ENCODE measurements at places on chromosomes 2 and 18.
A peak's percentile ranks its signal among the peaks of the same experiment; 100 is the strongest.

DNA sequence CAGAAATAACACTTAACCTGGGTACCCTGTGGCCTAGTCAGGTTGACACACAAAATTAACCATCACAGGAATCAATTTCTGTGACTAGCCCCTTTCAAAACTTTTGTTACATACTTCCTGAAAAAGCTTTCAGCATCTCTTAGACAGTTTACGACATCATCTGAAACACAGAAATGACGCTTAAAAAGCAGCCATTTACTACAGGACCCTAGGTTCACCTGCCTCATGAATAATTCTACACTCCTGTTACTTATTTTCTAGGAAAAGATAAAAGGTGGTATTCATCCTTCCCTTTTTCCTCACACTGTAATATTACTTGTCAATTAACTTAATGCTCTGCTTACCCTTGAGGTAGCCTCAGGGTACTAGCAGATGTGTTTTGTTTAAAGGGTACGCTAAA, 388.4 kb downstream of the IRS1 start:
- DNase-seq: no peak

DNA sequence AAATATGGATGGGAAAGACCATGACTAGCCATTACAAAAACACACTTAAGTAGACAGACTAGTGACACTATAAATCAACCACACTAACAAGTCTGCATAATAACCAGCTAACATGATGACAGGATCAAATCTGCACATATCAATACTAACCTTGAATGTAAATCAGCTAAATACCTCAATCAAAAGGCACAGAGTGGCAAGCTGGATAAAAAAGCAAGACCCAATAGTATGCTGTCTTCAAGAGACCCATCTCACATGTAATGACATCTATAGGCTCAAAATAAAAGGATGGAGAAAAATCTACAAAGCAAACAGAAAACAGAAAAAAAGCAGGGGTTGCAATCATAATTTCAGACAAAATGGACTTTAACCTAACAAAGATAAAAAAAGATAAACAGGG, 16.3 kb downstream of the PFN4 start:
- DNase-seq: no peak

DNA sequence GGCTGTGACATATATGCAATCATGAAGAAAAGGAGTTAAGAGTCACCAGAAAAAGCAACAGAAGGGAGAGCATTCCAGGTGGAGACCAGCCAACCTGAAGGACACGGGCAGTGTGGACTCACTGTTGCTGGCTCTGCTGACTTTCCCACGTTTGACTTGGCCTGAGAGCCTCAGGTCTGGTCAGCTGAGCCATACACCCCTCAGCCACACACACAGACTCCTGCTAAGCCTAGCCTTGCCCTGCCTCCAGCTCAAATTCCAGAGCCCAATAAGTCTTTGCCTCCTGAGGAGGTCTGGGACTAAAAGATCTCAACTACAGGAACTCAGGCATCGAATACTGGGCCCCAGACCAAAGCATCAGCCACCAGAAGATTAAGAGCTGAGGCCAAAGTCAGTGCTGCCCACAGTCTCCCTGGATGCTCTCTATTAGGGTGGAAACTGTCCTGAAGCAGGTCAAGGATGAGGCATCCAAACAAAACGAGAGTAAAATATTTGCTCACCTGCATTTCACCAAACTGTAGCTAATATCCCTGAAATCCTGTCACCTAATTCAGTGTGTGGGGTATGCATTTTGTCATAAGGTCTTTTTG, 23.3 kb downstream of the CACNB4 start:
- DNase-seq: no peak

- DNase-seq: no peak
Observed at GRCh38 chr2:26732446-26732845, 31.6 kb upstream of the SLC35F6 start.

GRCh38 chr18:42141439-42141838, 186.4 kb downstream of the PIK3C3 start:
- no peak for DNase-seq

- DNase-seq: no peak
Observed at GRCh38 chr2:18833941-18834340, 244.6 kb upstream of the NT5C1B start.

DNA sequence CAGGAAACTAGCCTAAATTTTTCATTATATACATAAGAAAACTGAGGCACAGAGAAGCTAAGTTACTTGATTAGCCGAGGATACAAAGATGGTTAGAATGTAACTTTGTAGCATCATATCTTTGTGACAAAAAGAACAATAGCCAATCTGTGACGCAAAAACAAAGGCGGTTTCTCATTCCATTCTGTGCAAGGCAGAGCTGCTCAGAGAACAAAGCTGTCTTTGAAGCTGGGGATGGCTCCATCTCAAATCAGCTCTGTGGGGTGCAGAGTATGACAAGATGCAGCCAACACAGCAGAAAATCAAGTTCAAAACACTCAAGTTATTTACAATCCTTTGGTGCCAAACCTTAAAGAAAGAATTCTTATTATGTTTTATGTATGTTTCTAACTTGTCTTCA, 81.9 kb upstream of the VWC2L start:
- no peak for DNase-seq

GRCh38 chr2:95271381-95271971, 2.8 kb upstream of the PROM2 start:
- no peak for DNase-seq

DNA sequence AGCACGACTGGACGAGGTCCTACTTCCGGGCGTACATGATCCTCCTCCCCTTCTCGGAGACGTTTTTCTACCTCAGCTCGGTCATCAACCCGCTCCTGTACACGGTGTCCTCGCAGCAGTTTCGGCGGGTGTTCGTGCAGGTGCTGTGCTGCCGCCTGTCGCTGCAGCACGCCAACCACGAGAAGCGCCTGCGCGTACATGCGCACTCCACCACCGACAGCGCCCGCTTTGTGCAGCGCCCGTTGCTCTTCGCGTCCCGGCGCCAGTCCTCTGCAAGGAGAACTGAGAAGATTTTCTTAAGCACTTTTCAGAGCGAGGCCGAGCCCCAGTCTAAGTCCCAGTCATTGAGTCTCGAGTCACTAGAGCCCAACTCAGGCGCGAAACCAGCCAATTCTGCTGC, 24.8 kb downstream of the LYPD1 start:
- DNase-seq: no peak

DNA sequence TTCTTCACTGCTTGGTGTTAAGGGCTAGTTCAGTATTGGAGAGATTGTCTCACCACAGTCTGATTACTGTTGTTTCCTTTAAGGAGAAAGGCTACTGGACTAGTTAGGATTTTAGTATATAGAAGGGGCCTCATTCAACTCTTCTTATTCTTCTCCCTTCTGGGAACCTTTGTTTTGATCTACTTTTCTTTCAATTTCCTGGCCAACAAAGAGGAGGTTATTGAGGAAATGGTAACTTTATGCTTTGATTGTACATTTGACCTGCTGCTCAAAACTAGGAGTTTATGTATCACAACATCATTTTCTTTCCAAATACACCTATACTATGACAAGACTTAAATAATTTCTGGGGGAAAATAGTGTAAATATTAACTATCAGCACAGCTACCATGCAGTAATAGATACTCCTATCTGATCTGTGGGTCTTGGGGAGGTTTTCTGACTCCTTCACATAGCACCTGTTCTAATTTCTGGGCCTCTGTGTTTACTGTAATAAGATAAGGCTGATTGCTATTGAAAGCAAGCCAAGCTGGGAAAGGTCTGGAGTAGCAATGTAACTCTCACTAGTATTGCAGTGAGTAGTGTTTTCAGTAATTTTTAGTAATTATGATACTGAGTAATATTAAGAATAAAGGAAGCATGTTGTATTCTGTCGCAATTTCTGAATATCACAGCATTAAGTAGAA, 395.3 kb downstream of the NUP35 start:
- DNase-seq: no peak

GRCh38 chr2:176038694-176039093, 36.6 kb upstream of the LNPK start:
- DNase-seq: no peak

- DNase-seq: no peak
Observed at GRCh38 chr2:108320326-108320922, 31.7 kb downstream of the SULT1C2 start.

- DNase-seq: no peak
Observed at GRCh38 chr18:35106845-35107148, 65.6 kb downstream of the MAPRE2 start.

DNA sequence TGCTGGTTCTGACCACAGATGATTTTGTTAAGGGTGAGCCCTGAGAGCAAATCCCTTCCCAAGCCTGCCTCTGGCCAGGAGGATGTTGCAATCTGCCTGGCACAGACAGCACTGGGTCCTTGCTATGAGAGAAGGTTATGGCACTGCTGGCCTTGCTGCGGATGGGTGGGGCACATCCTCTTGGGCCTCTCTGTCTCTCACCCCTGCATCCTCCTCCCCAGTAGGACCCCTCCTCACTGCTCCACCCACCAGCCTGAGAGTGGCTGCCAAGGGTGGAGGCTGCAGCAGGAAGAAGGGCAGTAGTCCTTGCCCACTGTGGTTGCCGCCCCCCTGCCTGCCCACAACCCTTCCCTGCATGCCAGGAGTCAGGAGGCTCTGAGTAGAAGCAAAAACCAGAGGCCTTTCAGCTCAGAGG, 180.9 kb downstream of the ZBTB7C start:
- no peak for DNase-seq

DNA sequence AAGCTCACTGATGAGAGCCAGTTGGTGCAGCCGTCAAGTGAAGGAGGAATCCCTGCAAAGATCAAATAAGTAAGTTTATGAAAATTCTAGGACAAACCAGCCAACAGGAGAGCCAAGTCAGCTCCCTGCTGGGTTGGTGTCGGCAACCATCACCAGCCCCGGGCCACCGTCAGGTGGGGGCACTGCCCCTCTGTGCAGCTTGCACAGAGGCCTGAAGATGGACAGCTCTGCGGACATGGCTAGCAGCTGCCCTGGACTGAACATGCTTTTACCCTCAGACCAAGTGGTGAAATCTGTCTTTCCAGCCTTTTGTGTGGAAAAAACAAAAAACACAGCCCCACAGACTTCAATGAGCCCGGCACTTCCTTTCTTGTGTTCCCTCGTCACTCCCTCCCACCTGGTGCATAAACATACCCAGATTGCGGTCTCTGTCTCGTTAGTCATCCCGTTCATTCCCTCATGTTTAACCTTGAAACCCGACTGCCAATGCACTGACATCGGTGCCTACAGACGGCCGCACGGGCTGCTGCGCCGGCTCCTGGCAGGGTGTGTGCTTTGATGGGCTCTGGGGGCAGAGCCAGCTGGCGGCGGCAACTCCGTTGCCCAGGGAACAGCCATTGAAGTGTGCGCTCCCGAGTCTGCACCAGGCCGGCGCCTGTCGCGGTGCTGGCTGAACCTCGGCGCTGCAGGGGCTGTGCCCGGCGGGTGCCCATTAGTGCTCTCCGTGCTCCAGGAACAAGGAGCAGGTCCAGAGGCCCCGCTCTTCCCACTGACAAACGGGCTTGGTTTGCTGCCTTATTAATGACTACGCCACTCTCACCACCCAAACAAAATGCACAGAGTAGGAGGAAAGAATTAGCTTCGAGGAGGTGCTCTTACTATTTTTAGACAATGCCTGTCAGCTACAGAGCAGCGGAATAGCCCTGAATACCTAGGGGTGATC, 95.3 kb downstream of the EIPR1 start:
- no peak for DNase-seq

DNA sequence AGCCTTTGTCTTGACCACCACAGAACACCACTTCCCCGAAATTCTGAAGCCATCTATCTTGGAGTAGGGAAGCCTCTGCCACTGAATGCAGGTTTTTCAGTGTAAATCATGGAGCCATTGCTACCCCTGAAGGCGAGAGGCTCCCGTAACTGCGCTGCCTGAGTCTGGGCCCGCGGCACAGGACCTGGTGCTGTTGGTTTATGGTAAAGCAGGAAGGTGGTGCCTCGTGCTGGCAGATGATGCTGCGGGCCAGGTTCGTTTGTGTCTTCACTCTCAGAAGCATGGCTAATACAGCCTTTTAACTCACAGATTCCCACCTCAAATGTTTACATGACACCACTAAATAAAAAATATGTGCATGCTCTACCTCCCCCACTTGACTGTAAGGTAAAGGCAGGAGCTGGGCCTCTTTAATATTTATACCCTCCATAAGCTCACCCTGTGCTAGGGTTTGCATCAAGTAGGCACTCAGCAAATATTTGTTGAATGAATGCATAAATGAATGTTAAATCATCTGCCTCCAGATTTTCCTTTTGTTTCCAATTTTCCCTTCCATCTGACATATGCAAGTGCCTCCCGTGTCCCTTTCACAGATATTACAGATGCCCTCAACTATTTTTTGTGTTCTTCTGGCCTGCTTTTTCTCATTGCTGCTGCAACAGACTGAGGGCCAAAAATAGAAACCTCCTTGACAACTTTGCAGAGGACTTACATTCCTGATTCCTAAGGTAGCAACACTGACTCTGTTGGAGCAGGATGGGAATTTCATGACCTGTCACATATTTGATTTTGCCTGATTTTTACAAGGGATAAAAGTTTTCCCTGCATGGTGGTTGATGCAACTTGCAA, 83.5 kb upstream of the CPO start:
- DNase-seq: no peak

DNA sequence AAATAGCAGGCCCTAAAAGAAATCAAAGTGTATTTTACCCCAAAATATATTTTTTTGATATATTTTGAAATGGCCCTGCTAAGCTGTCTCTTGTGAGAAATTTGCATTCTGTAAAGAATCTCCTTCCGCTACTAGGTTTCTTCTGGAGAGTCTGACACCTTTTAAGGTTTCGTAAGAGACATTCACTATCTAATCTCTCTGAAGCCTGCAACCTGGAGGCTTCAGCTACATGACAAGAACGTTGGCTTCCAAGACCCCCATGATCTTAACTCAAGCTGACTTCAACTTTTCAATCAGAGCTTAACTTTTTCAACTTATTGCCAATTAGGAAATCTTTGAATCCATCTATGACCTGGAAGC, 1894.9 kb upstream of the LRRTM1 start:
- DNase-seq: no peak

DNA sequence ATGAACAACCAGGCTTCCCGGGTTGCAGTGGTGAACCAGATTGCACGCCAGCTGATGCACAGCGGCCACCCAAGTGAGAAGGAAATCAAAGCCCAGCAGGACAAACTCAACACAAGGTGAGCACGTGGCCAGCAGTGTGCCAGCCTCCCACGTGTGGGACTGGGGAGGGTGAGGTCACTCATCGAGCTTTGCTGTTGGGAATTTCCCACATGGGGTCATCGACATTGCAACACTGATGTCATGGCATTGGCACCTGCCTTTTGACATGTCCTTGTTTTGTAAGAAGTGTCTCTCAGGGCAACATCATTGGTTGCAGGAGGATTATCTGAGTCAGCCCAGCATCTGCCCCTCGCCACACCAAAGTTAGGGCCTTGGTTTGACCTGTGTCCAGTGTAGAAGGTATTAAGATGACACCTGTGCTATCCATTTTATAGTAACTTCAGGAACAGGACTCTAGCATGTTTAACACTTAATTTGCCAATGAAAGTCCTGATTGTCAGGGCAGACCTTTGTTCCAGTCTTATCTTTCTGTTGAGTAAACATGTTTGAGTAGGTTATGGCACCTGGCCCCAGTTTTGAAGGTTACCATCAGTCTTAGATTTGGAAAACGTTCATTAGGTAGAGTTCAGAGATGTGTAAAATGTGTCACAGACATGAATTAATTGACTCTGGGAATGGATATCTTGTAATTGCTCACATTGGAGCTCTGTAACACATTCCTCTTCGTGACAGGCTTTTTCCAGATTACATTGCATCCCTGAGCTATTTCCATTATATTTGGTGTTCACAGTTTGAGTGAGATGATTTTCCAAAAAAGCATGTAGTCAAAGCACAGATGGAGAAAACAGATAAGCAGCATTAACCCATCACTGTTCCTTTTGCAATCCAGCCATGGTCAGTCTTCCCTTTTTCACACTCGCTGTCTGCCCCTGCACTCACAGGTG, 93.3 kb upstream of the EML6 start:
- peak; percentile 25 for DNase-seq

- no peak for DNase-seq
Observed at GRCh38 chr2:99841749-99842148, 300.6 kb downstream of the AFF3 start.
